ENCODE measurements at places on chromosomes 2 and 18.

DNA sequence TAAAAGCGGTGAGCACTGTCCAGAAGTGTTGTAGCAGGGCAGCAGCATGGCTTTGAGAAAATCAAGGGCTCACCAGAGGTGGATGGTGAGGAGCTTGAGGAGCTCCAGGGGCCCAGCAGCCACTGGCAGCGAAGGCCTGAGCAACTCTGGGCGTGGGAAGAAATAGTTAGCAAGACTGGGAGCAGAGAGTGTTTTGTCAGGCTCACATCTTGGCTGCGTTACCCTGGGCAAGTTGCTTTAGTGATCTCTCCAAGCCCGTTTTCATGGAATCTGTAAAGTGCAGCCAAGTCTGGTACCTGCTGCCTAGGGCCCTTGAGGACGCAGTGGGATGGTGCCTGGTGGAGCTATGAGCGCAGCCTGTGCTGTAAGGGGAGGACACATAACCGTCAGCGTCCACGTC lies 78.3 kb downstream of the SH3BP4 start:
- DNase-seq = no peak

DNA sequence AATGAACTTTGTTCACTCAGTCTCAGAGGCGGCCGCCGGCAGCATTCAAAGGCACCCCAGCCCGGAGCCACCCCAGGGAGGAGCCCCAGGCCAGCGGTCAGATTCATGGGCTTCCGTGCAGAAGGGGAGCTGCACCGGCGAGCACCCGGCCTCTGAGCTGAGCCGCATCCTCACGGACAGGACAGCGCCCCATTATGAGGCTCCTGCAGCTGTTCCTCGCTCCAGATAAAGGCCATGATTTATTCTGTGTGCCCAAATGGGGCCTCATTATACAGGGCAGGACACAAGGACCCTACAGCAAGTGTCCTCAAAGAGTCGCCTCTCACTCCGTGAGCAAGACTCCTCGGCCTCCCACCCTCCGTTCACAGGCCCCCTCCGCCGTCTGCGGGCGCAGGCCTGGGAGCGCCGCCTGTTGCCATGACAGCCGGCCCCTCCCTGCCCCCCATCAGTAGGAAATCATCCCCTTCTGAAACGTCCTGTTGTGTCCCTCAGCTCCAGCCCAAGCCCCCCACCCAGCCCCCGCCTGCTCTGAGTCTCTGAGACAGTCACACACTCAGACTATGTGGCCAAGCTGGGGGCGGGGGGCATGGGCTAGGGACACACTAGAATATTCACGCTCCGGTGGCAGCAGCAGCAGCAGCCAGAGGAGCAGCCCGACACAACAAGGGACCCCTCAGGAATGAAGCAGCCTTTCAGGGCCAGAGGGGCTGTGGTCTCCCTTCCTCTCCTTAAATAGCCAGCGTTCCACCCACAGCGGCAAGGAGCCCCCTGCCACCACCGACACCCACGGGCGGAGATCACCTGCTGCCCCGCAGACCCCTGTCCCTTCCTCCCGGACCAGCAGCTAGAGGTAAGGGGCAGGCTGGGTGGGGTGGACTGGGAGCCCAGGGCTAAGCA lies at the start of gene GPR17:
GPR17 (plus strand) TSS at position 759 of the 897 bp plus-strand sequence. CDS start 4,583 bp downstream, outside the sequence.
- DNase-seq = no peak

- no peak for DNase-seq
Measured at GRCh38 chr2:177052471-177052870, 160.1 kb upstream of the HNRNPA3 start.

GRCh38 chr18:30556112-30556511 lies 486.4 kb downstream of the DSC3 start:
- DNase-seq = no peak

DNA sequence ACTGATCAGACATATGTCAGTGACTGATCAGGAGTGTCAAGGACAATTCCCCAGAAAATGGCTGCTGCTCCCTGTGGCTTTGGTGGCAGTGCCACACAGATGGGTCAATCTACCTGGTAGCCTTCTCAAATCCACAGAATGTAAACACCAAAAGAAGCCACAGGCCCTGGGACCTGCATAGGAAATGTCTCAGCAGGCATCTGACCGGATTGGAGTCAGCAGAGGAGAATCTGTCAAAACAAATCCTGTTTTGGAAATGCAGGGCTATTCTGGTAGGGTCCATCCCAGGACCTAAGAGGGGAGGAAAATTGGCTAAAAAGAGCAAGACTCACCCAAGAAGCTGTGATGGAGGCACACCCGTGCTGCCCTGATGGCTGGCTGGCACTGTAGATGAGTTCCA lies 189.7 kb downstream of the TMEM247 start:
- no peak for DNase-seq

GRCh38 chr2:225074366-225074765 lies 32.1 kb upstream of the DOCK10 start:
- no peak for DNase-seq

GRCh38 chr18:39732918-39733317 lies 2167.3 kb upstream of the CELF4 start:
- no peak for DNase-seq

Data from H54 (cell line).